ENCODE measurements at places on chromosomes 7 and 10.

- DNase-seq, result no peak
These were observed 16.3 kb upstream of the SH2B2 start for GRCh38 chr7:102270178-102270887.

- DNase-seq, result no peak
These were observed 41.4 kb downstream of the STAM start for GRCh38 chr10:17685233-17685840.

- DNase-seq, result no peak
These were observed 12.6 kb downstream of the BLVRA start for GRCh38 chr7:43771128-43771527.

DNA sequence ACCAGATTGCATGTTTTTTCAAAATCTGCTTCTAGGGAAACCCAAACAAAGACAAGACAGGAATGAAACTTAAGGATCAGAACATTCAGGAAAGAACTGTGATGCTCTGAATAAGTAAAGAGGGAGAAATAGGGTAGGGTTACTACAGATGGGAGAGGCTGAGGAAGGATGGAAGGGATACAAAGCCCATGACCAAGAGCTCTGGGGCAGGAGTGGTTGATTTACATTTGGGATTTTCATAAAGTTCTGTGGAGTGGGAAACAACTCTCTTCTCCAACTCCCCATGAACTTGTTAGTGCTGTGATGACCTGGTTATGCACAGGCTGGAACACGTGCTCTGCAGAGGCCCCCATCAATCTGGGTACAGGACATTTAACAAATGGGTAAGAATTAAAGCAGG lies 216.0 kb upstream of the KLF14 start:
- DNase-seq, result no peak

DNA sequence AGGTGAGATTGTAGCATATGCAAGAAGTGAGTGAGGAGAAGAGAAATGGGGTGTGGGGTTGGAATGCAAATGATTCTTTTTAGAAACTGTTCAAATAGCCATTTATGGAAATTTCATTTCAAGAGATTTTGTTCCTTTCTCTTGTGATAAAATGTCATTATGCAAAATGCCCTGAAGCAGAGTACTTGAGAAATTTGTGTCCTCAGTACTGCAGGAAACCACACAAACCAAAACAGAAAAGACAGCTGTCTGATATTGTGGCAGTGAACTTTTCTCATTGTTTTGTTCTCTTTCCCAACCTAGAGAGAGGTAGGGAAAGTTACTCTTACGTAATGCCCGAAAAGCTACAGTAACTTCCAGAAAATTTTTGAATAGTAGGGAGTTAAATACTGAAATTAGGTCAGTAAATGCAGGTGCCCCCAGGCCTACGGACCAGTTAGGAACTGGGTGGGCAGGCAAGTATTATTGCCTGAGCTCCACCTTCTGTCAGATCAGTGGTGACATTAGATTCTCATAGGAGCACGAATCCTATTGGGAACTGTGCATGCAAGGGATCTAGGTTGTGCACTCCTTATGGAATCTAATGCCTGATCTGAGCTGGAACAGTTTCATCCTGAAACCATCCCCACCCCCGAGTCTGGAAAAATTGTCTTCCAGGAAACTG lies 34.0 kb downstream of the DLD start:
- no peak for DNase-seq

DNA sequence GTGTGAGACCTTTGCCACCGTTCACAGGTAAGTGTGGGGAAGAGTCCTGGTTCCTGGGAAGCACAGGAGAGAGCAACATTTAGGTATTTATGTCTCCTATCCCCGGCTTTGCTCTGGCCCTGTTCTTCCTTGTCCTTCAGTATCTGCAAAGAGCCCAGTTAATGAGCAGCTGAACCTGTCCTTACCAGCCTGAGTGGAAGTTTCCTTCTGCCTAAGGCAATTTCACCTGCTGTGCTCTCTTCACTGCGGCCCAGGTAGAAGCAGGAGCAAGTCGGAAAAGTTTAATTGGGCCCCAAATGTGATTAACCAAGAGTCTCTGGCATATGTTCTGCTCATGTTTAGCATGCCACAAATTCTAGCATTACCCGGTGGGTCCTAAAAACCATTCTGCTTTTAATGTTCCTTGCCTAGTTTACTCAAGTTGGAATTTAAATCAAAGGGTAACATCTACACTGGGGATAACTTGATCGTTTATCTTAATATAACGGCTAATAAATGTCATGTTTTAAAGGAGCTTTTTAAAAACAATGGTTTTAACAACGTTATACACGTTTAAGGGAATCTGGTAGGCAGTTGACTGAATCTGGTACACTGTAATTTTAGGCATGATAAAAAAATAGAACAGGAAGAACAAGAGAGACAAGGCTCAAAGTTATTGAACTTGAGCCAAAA lies 817.1 kb downstream of the TYW1 start:
- no peak for DNase-seq

- DNase-seq, result no peak
These were observed 124.4 kb downstream of the SEC23IP start for GRCh38 chr10:120016906-120017305.

- DNase-seq, result peak; percentile 31
These were observed 642 bp upstream of the COL13A1 start for GRCh38 chr10:69801094-69801433.

- DNase-seq, result no peak
These were observed 904.3 kb downstream of the XPNPEP1 start for GRCh38 chr10:109019001-109019424.

- no peak for DNase-seq
These were observed 4.1 kb downstream of the ZNF777 start for GRCh38 chr7:149456506-149457421.

DNA sequence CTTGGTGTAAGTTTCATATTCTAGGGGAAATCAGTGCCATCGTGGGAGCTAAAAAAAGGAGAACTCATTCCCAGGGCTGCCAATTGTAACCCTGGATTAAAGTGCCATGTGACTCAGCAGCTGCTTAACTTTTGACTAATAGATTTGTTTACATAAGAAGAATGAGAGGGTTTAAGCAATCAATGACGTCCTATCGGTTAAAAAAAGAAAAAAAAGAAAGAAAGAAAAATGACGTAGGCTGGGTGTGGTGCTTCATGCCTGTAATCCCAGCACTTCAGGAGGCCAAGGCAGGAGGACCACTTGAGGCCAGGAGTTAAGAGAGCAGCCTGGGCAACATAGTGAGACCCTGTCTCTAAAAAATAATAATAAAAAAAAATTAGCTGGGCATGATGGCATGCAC lies 116.2 kb upstream of the AFAP1L2 start:
- no peak for DNase-seq

GRCh38 chr10:98246911-98247805 lies 20.8 kb downstream of the LOXL4 start:
- DNase-seq, result no peak

DNA sequence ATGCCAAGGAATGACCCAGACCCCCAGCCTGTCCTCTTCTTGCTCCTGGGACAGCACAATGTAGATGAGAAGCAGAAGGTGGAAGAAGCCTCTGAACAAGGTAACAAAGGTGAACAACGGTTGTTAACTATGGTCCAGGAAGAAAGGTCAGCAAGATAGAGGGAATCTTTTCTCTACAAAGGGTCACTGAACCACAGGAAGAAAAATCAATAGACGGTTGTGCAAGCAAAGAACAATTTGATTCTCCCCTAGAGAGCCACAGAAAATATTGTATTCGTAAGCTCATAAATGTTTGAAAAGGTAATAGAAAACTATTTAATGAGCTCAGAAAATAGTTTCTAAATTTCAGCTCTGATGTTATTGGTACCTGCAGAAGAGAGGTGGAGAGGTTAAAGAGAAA lies 111.3 kb downstream of the ST8SIA6 start:
- DNase-seq, result no peak

DNA sequence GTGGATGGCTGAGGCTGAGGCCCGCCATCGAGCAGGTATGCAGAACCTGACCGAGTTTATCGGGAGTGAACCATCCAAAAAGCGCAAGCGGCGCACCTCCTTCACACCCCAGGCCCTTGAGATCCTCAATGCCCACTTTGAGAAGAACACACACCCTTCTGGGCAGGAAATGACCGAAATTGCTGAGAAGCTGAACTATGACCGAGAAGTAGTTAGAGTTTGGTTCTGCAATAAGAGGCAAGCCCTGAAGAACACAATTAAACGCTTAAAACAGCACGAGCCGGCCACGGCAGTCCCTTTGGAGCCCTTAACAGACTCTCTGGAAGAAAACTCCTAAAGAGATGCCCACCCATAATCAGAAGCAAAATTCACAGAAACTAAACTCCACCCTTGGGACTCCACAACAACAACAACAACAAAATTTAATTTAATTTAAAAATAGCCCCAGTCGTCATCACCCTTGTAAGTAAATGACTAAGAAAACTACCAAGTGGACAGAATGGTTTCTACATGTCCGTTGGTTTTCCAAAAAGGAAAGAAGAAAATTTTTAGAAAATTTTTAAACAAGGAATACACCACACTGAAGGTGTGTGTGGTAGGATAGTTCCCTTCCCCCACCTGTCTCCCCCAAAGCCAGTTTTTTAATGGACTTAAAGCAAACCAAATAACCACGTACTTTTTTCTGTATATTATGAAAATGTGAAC lies 101.7 kb upstream of the YAE1 start:
- DNase-seq, result no peak

GRCh38 chr7:29488977-29489376 lies 74.7 kb upstream of the PRR15 start:
- DNase-seq, result no peak

DNA sequence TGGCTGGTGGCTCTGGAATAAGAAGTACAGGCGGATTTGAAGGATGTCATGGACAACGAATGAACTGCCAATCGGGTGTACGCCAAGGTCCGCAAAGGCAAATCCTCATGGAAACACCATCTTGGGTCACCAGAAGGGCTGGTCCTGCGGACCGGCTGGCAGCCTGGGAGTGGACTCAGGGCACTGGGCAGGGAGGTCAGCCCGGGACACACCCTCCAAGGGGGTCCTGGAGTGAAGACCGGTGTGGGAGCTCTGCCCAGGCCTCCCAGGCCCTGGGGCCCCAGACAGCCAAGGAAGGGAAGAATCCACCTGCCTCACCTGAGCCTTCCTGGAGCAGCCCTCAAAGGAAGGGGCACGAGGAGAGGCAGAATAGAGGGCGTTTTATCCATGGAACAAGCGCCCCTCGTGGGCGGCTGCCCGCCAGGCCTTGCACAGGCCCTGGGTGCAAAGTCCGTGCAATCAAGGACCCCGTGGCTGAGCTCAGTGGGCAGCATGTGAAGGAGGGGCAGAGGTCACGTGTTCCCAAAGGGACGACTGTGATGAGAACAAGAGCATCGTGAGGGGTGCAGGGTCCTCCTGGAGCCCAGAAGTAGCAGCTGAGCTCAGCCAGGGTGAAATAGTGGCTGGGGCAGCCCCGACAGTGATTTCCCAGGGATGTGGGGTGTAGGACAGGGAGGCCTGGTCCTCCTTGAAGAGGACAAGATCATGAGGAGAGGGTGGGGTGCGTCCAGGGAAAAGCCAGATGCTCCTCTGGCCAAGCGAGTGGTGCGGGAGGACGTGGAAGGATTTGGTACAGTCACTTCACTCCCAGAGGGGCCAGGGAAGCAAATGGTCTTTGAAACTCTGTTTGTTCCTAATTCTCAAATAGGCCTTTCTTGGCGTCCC lies 105.2 kb downstream of the TCERG1L start:
- DNase-seq, result no peak

DNA sequence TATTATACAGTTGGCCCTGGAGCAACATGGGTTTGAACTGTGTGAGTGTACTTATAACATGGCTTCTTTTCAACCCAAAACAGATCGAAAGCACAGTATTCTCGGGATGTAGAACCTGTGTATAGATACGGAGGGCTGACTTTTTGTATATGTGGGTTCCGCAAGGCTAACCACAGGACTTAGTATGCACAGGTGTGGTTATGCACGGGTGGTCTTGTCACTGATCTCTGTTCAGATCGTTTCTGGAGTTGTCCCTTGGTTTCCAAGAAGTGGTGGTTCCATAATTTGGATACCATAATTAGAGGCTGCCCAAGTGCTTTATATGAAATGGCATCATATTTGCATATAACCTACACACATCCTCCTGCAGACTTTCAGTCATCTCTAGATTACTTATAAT lies 10.9 kb upstream of the BHLHA15 start:
- no peak for DNase-seq

GRCh38 chr10:43128958-43129706 lies 9.1 kb upstream of the CSGALNACT2 start:
- no peak for DNase-seq

- no peak for DNase-seq
These were observed 93.8 kb downstream of the STRA8 start for GRCh38 chr7:135327458-135327857.

DNA sequence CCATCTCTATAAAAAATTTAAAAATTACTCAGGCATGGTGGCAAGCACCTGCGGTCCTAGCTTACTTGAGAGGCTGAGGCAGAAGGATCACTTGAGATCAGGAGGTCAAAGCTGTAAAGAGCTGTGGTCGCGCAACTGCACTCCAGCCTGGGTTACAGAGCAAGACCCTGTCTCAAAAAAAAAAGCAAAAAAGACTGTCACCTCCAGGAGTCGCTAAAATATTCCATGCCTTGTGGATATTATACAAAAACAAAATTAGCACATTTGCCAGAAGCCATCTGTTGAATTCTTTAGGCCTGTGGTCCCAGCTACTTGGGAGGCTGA lies 87.0 kb upstream of the SDK1 start:
- no peak for DNase-seq

DNA sequence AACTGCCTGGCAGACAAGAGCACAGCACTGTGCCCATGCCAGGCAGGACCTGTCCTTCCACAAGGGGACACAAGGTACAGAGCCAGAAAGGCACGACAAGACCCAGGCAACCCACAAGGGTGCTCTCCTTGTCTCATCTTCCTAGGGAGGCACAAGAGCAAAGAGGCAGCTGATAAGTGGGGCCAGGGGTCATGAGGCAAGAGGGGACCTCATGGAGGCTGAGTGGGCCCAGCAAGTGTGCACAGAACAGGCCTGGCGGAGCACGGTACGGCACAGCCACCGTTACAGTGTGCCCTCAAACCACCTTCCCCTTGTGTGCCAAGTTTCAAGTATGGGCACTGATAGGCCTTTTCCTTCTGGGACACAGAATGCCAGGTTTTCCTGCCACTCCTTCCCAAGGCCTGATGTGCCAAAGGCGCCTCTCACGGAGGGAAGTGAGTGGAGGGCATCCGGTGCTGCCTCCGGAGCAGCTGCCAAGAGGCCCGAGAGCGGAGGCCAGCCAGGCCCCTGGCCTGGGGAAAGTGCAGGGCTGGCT lies 75.6 kb downstream of the FAM53B start:
- no peak for DNase-seq

- no peak for DNase-seq
These were observed 282.5 kb upstream of the TEX47 start for GRCh38 chr7:89077992-89078391.

DNA sequence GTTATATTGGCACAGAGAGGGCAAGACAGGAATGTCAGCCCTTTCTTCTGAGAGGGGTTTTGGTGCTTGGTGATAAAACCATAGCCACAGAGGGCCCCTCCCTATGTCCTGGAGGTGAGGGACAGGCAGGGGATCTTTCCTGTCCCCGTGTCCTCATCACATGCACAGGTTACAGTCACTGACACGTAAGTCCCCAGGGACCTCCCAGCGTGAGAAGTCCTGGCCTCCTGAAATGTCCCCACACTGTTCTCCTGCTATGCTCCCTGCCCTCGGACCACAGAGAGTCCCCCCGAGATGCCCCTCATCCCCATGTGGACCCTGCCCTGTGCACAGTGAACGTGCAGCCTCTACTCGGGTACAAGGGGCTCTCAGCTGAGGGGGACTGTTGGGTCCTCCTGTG lies 260.4 kb downstream of the ZMYND11 start:
- no peak for DNase-seq
